ENCODE measurements at places on chromosomes 5 and 9. TPM values are rescaled to one million over a fixed set of nuclear protein-coding genes. Genes with fewer than 3 reads are reported as not detected.
A peak's percentile ranks its signal among the peaks of the same experiment; 100 is the strongest.

Gene C5orf58
- total RNA-seq: not detected

Gene SRA1
- total RNA-seq: 30.5 TPM

Gene TAF1L
- total RNA-seq: not detected

Gene C7
- total RNA-seq: 799 TPM

Gene SPATA31C1
- not detected for total RNA-seq

Gene ANGPTL2
- 96.7 TPM for total RNA-seq

Gene EQTN
- 0.71 TPM for total RNA-seq

Gene GHR
- 11.8 TPM for total RNA-seq

Gene PDLIM4
- 38.2 TPM for total RNA-seq

Gene FGF10
- 28.8 TPM for total RNA-seq

Gene BTNL8
- not detected for total RNA-seq

Gene PCDHB12
- 7.2 TPM for total RNA-seq

Gene GPX3
- 805 TPM for total RNA-seq

DNA sequence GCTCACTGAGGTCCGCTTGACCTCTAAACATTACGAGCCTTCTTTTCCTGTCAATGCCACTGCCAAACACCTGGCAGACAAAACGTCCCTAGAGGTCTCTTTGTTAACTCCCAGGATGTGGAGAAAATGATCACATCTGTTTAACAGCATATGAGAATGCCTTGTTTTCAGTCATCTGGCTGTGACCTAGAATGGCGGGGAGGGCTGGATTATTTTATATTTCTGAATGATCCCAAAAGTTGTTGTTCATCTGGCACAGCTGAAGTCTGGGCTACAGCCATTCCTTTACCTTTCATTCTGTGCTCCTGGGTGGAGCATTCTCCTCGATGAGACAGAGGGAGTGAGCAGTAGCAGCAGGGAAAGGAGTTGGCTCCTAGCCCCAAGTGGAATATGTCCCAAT is 138.2 kb downstream of the PRDM6 start:
- H3K36me3 ChIP-seq: no peaks in the 10 kb centered on the region
- H3K4me3 ChIP-seq: no peak overlapping the region
- no peaks in the 10 kb centered on the region for H3K27me3 ChIP-seq
- no peaks in the 10 kb centered on the region for H3K4me1 ChIP-seq
- no peak overlapping the region for H3K27ac ChIP-seq
- no peak for DNase-seq

DNA sequence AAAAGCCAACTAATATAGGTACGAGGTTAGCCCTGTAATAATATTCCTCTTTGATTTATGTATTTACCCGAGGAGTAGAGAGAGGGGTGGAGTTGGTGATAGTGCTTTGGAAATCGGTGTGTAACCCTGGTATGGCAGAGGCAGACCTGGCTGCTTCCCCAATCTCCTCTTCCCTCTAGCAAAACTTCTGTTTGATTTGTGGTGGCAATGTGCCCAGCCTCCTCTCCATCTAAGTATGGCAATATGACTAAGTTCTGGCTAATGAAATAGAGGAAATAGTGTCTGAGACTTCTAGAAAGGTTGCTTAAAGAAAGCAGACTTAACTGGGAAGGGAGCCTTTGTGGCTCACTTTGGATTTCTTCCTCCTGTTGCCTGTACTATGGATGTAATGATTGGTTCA is 491.1 kb downstream of the ENC1 start:
- no peaks in the 10 kb centered on the region for H3K4me1 ChIP-seq
- no peak overlapping the region for H3K4me3 ChIP-seq
- peak; percentile 72 for DNase-seq
- no peaks in the 10 kb centered on the region for H3K27me3 ChIP-seq
- no peaks in the 10 kb centered on the region for H3K36me3 ChIP-seq

GRCh38 chr5:143664623-143665022 is 147.3 kb upstream of the HMHB1 start:
- H3K4me3 ChIP-seq: no peak overlapping the region
- no peaks in the 10 kb centered on the region for H3K27me3 ChIP-seq
- DNase-seq: no peak
- no peaks in the 10 kb centered on the region for H3K4me1 ChIP-seq
- H3K27ac ChIP-seq: no peak overlapping the region

DNA sequence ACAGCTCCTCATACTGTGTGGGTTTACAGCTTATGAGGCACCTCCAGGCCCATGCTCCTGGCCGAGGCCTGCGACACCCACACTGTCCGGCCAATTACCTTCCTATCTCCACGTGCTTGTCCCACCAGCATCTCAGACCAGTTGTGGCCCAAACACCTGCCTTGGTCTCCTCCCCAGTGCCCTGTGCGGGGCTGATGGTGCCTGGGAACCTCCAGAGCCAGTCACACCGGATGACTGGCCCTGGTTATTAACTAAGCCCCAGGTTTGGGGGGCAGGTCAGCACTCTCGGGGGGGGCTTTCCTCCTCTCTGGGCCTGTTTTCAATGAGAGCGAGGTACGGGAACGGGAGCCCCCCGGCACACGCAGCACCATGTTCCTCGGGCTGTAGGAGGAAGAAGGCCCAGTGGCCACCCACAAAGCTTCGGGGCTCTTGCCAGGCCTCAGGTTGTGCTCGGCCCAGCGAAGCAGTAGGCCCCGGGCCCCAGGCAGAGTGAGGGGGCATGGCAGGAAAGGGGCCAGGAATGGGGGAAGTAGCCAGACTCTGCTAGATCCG is 76.0 kb upstream of the PHYKPL start:
- peaks cover 11% of the 10 kb centered on the region for H3K4me1 ChIP-seq
- no peak overlapping the region for H3K27ac ChIP-seq
- peaks cover 6% of the 10 kb centered on the region for H3K27me3 ChIP-seq
- DNase-seq: peak; percentile 51
- no peak overlapping the region for H3K4me3 ChIP-seq
- H3K36me3 ChIP-seq: no peaks in the 10 kb centered on the region

- no peaks in the 10 kb centered on the region for H3K27me3 ChIP-seq
- DNase-seq: no peak
- H3K4me1 ChIP-seq: peaks cover 17% of the 10 kb centered on the region
- no peak overlapping the region for H3K27ac ChIP-seq
Observed at GRCh38 chr5:43315682-43316081, 2.5 kb upstream of the HMGCS1 start.

GRCh38 chr5:110323832-110324231 is 402.6 kb downstream of the TMEM232 start:
- H3K27me3 ChIP-seq: no peaks in the 10 kb centered on the region
- H3K27ac ChIP-seq: no peak overlapping the region
- H3K36me3 ChIP-seq: no peaks in the 10 kb centered on the region
- H3K4me3 ChIP-seq: no peak overlapping the region

- H3K27me3 ChIP-seq: no peaks in the 10 kb centered on the region
- H3K4me3 ChIP-seq: no peak overlapping the region
- H3K27ac ChIP-seq: no peak overlapping the region
- H3K36me3 ChIP-seq: no peaks in the 10 kb centered on the region
Observed at GRCh38 chr5:77143998-77144836, 57.1 kb upstream of the ZBED3 start.

- H3K4me1 ChIP-seq: no peaks in the 10 kb centered on the region
- no peaks in the 10 kb centered on the region for H3K36me3 ChIP-seq
- no peak for DNase-seq
- no peak overlapping the region for H3K27ac ChIP-seq
Observed at GRCh38 chr5:17235731-17236330, 18.4 kb downstream of the BASP1 start.

- no peak within 1 kb of the TSS for H3K27ac ChIP-seq
- H3K4me3 ChIP-seq: no peak within 1 kb of the TSS
- peaks cover 15% of the 10 kb centered on the region for H3K4me1 ChIP-seq
- H3K27me3 ChIP-seq: peaks cover 13% of the 10 kb centered on the region
Observed at GRCh38 chr5:132657676-132658380, at the start of gene IL13. TSS of gene IL13 (plus strand) at chr5:132658173. CDS start at chr5:132658187, 14 bp downstream.

- no peak for DNase-seq
- no peaks in the 10 kb centered on the region for H3K36me3 ChIP-seq
- no peak overlapping the region for H3K4me3 ChIP-seq
Observed at GRCh38 chr5:117131876-117132275, 557.3 kb upstream of the SEMA6A start.

GRCh38 chr9:72401396-72401795 is 36.4 kb upstream of the ZFAND5 start:
- no peak overlapping the region for H3K27ac ChIP-seq
- DNase-seq: no peak
- H3K27me3 ChIP-seq: no peaks in the 10 kb centered on the region
- H3K4me1 ChIP-seq: no peaks in the 10 kb centered on the region
- H3K36me3 ChIP-seq: no peaks in the 10 kb centered on the region

DNA sequence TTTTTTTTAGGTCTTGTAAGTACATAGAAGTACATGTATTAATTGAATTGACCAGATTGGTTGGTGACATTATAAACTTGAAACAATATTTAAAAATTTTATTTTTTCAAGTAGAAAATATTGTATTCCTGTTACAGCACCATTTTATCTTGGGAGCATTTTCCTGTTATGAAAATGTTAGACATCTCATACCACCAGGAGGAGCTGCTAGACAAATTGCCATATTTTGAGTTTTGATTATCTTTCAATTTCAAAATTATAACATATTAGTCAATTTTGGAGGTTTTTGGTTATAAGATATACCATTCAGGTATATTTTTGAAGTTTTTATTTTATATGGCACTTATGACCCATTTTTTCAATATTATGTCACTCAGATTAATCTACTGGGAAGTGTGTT is 84.4 kb downstream of the CNTLN start:
- no peak overlapping the region for H3K27ac ChIP-seq
- no peaks in the 10 kb centered on the region for H3K36me3 ChIP-seq
- no peak overlapping the region for H3K4me3 ChIP-seq
- no peaks in the 10 kb centered on the region for H3K27me3 ChIP-seq
- no peaks in the 10 kb centered on the region for H3K4me1 ChIP-seq

DNA sequence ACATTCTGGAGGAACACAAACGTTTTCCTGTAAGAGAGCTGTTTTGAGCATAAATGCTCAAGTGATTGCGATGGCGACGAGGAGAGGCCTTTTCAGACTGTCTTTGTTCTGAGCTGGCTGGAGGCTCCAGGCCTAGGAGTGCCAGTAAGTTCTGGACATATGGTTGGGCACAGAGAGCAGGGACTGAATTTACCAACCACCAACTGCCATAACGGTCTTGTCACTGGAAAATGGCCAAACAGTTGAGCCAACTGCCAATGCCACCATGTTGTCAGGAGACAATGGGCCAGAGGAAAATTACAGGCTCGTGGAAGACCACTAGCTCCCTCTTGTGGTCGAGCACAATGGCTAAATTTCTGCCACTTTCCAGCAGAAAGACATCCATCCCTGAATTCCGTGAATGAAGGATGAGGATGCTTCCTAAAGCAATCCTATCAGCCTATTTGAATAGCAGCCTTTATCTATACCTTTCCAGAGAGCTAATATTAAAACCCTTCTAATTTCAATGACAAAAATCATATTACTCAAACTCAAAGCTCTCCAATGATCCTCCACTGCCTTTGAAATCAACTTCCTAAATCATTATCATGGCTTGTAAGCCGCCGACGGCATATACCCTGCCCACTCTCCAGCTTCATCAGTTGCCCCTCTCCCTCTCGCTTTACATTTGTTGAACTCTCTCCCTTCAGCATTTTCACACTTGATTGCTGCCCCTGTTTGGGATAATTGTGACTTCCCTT is 66.9 kb upstream of the GLIS3 start:
- H3K36me3 ChIP-seq: no peaks in the 10 kb centered on the region
- no peaks in the 10 kb centered on the region for H3K4me1 ChIP-seq
- no peaks in the 10 kb centered on the region for H3K27me3 ChIP-seq
- H3K27ac ChIP-seq: no peak overlapping the region
- H3K4me3 ChIP-seq: no peak overlapping the region

- H3K27me3 ChIP-seq: no peaks in the 10 kb centered on the region
- H3K27ac ChIP-seq: no peak overlapping the region
- no peak overlapping the region for H3K4me3 ChIP-seq
- peaks cover 7% of the 10 kb centered on the region for H3K4me1 ChIP-seq
- no peaks in the 10 kb centered on the region for H3K36me3 ChIP-seq
Observed at GRCh38 chr5:132181011-132181629, 46.5 kb downstream of the P4HA2 start.

DNA sequence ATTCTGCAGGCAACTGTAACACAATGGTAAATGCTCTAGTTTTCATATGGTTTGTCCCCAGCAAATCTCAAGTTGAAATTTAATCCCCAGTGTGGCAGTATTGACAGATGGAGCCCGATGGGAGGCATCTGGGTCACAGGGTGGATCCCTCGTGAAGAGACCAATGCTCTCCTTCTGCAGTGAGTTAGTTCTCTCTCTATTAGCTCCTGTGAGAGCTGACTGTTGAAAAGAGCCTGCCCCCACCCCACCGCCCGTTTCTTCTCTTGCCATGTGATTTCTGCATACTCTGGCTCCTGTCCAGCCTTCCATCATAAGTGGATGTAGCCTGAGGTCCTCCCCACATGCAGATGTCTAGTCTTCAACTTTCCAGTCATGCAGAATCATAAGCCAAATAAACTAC is 27.0 kb downstream of the IARS1 start:
- H3K36me3 ChIP-seq: peaks cover 85% of the 10 kb centered on the region
- no peak overlapping the region for H3K27ac ChIP-seq
- no peak overlapping the region for H3K4me3 ChIP-seq
- DNase-seq: no peak
- no peaks in the 10 kb centered on the region for H3K27me3 ChIP-seq

- no peaks in the 10 kb centered on the region for H3K27me3 ChIP-seq
- no peak overlapping the region for H3K4me3 ChIP-seq
- H3K36me3 ChIP-seq: no peaks in the 10 kb centered on the region
- peaks cover 5% of the 10 kb centered on the region for H3K4me1 ChIP-seq
- no peak overlapping the region for H3K27ac ChIP-seq
- DNase-seq: no peak
Observed at GRCh38 chr5:135750506-135750905, 84.0 kb upstream of the SLC25A48 start.

DNA sequence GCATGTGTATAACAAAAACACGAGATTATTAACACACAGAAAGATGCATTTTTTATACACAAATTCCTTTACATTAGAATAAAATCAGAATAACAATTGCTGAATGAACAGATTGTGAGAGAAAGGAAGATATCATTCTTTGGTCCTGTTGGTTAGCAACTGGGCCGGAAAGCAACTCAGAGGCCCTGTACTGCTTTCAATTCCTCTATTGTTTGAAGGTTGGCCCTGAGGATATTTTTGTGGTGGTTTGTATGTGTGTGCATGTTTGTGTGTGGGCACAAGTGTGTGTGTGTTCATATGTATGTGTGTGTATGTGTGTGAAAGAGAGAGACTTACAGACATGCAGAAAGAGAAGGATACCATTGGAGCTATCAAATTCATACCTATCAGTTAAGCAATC is 356.8 kb upstream of the DMAC1 start:
- H3K27ac ChIP-seq: no peak overlapping the region
- no peak for DNase-seq
- no peaks in the 10 kb centered on the region for H3K27me3 ChIP-seq

Data from sigmoid colon (tissue), 7 donors.